Left renal cortex interstitium (tissue), 4 donors: ENCODE measurements at places on chromosomes 6 and 20. TPM values are rescaled to one million over a fixed set of nuclear protein-coding genes. Genes with fewer than 3 reads are reported as not detected.

DNA sequence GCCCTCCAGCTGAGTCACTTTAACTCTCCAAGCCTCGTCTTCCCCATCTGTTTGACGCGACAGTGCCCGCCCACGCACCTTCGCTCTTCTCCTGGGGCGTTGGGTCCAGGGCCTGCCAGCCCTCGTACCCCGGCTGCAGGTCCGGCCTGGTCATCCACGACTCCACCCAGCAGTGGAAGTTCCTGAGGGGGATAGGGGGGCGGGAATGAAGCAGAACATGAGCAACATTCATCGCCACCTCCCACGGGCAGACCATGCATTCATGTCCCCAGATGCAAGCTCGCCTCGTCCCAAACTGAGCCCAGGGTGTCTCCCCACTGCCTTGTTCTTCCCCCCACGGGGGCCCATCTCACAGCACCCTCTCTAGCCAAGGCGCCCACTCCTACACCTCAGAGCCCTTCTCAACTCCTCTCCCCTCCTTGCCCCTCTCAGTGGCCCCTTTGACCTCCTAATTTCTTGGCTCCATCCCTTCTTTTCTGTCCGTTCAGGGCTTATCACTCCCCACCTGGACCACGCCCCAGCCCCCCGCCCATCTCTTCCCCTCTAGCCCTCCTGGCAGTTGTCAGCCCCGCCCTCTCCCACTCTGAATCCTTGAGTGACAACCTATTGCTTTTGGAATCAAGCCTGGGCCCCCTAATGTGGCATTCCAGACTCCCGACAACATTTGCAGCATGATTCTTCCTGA is 23.7 kb downstream of the TGM2 start:
- no peak for DNase-seq

DNA sequence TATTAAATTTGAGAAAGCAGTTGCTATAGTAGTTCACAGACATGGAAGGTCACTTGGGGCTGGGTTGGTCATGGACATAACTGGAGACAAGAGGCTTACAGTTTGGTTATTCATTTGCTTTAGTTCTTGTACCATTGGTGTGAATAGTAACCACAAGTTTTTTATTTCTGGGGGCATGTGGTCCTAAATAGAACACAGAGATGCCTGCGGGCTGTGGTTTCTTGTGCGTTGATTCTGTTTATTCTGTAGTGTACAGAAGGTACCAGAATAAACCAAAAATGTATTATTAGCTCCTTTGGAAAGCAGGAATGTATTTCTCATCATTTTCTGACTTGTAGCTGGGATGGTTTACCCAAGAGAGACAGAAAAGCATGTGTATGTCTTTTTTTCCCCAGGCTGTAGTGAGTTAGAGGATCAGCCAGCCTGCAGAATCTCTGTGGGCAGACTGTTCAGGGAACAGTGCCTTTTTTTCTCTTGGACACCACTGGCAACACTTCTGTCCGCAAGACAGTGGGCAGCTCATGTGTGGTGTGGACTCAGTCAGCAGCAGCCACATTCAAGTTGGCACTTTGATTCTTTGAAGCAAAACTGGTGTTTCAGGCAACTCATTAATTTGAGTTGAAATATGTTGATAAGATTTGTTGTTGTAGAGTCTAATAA is 122.1 kb downstream of the LRRC1 start:
- DNase-seq: no peak

LMBRD1 gene
- polyA plus RNA-seq: 144 TPM

DNA sequence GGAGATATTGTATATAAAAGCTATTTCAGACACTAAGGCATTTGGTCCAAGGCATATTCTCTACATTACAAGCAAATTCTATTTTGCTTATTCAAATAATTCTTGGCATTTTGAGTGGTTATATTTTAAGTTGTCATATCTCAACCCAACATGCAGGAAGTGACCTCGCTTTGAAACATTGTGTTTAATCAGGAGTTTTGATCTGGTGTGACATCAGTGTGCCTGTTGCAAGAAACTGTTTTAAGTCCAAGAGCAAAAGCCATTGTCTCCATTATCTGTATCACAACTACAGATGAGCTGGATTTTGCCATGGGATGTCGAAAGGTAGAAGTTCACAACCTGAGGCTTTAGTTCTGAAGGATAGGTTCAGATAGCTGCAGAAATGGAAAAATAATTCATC is 509.9 kb upstream of the ID4 start:
- DNase-seq: no peak

DNA sequence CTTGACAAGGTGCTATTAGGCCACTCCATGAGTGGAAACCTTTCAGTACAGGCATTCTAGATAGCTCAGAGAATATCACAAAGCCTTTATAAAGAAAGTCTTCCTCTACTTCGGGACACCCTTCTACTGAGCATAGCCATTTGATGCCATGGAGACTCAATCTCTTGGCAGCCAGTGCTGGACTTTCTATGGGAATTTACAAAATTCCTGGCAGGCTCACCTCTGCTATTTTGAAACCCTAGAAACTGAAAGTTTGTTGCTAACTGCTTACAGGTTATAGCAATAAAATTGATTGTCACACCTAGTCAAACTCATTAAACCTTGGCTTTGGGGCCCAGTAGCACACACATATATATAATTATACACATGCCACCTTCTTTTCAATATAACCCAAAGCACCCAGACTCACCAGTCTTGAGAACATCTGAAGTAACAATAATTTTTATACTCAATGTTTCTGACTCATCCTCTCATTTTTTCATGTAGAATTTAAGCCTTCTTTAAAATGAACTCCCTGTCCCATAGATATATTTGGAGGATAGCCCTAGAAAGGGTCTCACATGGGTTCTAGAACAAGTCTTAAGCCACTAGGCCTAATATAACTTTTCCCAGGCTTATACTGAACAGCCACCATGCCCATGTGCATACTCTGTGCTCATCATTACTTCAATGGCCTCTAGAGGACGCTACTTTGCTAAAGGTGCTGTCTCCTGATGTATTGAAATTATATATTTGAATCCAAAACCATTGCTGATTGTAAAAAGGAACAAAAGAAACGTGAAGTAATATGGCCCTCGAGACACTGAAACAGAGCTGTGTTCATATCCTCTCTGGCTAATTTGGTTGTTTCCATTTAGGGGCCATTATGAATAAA is 368.1 kb upstream of the MARCKS start:
- DNase-seq: no peak

- DNase-seq: no peak
Observed at GRCh38 chr6:128240024-128240428, 280.4 kb downstream of the PTPRK start.

SGK2 gene
- 76.0 TPM for polyA plus RNA-seq

DNA sequence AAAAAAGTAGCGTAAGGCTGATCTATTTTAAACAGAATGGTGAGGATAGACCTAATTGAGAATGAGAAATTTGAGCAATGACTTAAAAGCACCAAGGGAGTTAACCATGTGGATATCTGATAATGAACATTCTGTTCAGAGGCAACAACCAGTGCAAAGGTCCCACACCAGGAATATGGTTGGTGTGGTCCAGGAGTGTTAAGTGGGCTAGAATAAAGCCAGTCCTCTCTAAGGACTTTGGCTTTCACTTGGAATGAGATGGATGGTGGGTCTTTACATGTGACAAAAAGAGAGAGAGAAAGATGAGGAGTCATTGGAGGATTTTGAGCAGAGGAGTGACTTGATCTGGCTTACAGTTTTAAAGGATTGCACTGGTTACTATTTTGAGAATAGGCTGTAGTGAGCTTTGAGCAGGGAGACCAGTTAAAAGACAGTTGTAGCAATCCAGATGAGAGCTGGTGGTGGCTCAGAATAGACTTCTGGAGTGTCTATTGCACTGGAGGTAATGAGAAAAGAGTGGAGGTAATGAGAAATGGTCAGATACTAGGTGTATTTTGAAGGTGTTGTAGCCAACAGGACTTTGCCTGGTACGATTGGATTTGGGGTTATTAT is 89.8 kb downstream of the SCAF8 start:
- no peak for DNase-seq

- no peak for DNase-seq
Observed at GRCh38 chr6:121884620-121885019, 449.2 kb downstream of the GJA1 start.

- no peak for DNase-seq
Observed at GRCh38 chr6:42978487-42978838, 518 bp downstream of the PEX6 start.

- no peak for DNase-seq
Observed at GRCh38 chr20:14707865-14708596, 370.6 kb upstream of the FLRT3 start.

DNA sequence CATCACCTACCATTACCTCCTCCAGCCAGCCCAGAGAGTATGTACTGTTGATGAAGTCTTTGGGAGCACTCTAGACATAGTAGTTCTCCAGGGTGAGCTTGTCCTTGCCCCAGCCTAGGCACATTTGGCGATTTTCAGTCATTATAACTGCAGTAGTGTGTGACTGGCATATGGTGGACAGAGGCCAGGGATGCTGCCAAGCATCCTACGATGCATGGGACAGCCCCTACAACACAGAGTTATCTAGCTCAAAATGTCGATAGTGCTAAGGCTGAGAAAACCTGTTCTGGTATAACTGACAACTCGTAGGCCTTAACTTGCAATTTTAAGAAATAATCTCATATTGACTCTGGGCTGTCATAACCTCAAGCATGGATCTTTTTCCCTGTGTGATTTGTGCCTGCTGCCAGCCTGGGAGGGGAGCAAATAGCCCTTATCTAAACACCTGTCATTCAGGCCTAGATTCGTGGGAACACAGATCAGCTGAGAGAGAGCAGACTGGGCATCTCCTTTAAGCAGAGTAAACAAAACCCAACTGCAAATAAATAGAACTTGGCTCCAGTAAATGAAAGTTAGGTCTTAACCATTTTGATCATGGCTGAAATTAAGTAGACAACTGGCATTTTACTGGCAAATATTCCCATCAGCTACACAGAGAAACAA is 102.6 kb downstream of the SPTLC3 start:
- no peak for DNase-seq

DNA sequence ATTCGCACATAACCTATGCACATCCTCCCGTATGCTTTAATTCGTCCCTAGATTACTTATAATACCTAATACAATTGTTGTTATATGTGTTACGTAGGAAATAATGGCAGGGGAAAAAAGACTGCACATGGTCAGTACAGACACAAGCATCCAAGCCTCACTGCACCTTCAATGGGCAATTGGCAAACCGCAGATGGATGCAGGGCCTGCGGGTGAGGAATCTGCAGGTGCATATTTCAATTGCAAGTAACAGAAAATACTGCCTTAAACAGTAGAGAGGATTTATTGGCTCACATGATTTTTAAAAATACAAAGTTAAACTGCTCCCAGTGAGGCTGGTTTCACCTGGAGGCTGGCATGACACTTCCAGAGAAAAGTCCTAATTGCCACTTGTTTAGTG is 142.1 kb upstream of the MLN start:
- no peak for DNase-seq

DNA sequence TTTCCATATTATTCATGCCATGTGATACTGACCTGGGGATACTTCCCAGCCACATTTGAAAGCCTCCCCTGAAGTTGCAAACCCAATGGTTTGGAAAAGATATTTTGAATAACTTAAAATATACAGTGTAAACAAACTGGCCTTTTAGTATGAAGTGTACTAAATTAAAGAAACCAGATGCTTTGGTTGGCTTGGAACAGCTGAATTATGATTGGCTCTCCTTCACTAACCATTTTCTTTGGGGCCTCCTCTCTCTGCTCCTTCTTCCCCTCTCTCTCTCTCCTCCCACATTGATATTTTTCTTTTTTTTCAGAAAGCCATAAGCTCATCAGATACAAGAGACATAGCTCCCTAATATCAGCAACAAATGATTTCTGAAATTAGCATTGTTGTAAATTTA is 166.6 kb downstream of the MTFR2 start:
- no peak for DNase-seq

DNA sequence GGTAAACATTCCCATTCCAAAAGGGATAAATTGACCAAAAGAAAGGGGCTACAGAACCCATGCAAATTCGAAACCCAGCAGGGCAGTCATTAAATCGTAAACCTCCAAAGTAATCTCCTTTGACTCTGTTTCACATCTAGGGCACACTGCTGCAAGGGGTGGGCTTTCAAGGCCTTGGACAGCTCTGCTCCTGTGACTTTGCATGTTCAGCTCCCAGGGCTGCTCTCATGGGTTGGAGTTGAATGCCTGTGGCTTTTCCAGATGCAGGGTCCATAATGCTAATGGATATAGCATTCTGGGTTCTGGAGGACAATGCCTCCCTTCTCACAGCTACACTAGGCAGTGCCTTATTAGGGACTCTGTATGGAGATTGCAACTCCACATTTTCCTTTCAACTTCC is 211.9 kb upstream of the MANEA start:
- DNase-seq: no peak

GPR63 gene
- 4.5 TPM for polyA plus RNA-seq

DNA sequence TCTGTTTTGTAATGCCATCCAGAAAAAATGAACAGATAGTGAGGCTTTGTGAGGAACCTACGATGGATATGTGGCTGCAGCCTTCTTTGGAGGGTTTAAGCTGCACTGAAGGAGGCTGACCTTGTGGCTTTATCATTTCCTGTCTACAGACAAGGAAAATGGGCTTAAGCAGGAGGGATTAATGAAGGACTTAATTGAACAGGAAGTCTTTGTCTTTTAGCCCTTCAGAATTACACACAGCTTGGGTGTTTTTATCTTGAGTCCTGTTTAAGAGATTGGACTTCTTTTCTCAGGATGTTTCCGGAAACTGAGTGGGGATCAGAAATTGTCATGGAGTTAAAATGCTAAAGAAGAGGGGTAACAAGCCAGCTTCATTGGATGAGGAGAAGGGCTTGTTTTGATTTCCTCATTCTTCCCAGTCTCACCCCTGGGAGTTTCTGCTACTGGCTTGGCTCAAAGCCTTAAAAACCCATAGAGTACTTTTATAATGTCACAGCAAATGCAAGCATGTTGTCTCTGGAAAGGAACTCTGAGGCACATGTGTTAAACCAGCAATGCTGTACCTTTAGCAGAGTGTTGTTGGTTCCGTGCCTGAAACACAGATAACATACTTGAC is 193.6 kb downstream of the JARID2 start:
- no peak for DNase-seq

GRCh38 chr20:59866338-59866737 is 67.1 kb downstream of the SYCP2 start:
- DNase-seq: no peak

DNA sequence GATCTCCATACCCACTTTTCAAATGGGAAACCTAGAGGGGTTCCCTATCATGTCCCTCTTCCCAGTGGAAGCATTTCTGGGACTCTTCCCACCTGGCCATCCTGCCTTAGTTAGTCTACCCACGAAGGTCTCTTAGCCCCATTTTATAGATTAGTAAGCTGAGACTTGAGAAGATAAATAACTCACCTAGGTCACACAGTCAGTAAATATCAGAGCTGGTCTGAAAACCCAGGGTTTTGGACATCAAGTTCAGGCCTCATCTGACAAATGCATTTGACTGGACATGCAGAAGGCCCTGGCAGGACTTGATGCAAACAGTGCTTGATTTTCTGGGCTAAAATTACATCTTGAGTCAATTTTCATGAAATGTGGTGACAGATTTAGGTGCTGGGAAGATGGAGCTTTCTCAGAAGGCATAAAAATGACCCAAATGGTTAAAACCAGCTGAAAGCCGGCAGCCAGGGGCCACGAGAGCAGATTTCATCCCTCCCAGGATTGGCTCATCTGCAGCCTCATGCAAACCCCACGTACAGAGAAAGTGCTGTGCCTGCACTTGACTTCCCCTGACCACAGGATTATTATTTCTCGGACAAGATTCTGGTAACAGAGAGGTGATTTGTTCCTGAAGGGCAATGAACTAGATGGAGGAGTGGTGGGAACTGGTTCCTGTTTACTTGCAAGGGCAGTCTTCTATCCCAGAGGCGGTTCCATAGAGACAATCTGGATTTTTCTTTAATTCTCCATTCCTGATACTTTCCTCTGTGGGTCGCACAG is 23.1 kb downstream of the CPNE5 start:
- no peak for DNase-seq

GRCh38 chr6:38720295-38720694 is 5.2 kb downstream of the DNAH8 start:
- DNase-seq: no peak

LY86 gene
- polyA plus RNA-seq: 1.7 TPM
